ENCODE measurements at places on chromosomes 4 and X.

DNA sequence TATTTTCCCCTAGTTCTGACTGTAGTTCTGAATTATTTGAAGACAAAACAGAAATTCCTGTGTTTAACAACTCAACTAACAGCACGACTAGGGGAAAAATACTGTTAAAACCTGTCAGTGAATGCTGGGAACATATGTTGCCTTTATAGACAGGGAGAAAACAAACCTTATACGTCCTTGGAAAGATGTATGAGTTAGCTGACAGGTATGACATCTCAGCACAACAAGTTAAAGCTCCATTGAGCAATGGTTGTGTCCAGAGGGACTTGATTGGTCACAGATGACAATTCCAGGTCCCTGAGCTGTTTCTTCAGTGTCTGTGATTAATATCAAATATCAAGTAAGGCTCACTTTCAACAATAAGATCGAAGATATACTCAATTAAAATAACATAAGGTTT lies 58.2 kb upstream of the DDIT4L start:
- DNase-seq: no peak

DNA sequence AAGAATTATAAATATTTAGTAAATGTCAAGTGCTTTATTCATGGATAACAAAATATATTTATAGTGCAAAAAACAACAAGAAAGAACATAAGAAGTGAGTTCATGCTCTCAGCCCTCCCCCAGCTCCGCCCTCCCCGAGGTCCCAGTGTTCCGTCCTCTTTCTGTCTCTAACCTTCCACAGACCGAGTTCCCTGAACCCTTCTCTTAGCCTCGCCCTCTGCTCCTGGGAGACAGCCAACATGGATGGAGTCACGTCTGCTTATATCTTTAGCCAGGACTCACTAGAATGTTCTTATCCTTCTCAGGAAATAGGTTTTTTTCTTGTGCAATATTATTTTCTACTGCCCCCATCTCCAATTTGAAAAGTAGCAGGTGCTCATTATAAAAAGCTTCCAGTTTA lies 40.1 kb upstream of the HELT start:
- DNase-seq: no peak

- DNase-seq: peak; percentile 20
These were observed 834.0 kb downstream of the C4orf33 start for GRCh38 chr4:129929984-129930383.

GRCh38 chr4:11287055-11287454 lies 141.6 kb downstream of the HS3ST1 start:
- no peak for DNase-seq

GRCh38 chrX:107825698-107826237 lies at the start of gene MID2:
Gene MID2, plus strand, starts transcription at chrX:107825866. Its CDS starts 561 bp downstream, at chrX:107826427.
- DNase-seq: peak; percentile 71

DNA sequence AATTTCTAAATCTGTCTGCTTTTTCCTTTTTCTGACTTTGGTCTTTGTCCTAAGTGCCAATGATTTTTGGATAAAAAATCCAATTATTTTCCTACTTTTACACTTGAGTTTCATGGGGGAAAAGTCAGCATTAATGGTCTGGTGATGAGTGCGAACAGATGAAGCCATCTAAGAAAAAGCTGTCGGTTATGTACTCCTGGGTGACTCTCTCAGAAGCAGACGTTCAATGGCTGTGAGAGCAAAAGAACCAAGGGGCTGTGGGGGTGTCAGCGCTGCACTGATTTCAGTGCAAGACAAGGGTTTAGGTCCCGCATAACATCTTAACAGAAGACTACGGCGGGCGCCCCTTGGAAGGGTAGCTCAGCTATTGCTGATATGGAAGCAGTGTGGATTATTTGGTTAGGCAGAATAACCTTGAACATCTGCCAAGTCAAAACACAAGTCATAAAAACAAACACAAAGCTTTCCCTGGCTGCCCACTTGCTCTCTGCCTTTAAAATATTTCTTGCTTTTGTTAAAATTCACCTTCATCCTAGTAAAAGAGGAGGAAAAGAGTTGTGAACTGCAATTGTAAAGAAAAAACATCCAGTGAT lies 240.5 kb downstream of the MAML3 start:
- DNase-seq: no peak

DNA sequence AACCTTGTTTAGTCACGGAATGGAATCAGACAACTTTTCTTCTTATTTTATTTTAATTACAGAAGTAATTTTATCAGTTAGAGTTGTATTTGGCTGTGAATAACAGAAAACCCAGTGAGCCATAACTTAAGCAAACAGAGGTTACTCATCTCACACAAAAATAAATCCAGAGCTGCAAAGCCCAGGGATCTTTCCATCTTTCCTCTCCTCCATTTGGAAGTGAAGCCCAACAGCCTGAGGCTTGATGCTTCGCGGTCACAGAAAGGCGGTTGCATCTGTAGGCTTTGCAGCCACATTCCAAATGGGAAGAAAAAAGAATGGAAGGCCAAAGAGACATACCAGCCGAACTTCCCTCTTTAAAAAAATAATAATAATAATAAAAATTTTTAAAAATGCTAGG lies 22.6 kb downstream of the CHRNA9 start:
- DNase-seq: no peak

- DNase-seq: no peak
These were observed 18.8 kb upstream of the COL25A1 start for GRCh38 chr4:109321232-109321631.

- DNase-seq: peak; percentile 85
These were observed 4.6 kb downstream of the MAGIX start for GRCh38 chrX:49166914-49167739.

- DNase-seq: no peak
These were observed 31.4 kb downstream of the GC start for GRCh38 chr4:71752383-71753042.

- DNase-seq: no peak
These were observed 115.5 kb upstream of the ACSL4 start for GRCh38 chrX:109848461-109849050.

- peak; percentile 67 for DNase-seq
These were observed 32.5 kb downstream of the WDR1 start for GRCh38 chr4:10083861-10084641.

- no peak for DNase-seq
These were observed 213.1 kb upstream of the PSAPL1 start for GRCh38 chr4:7647600-7648543.

- DNase-seq: no peak
These were observed 18.2 kb downstream of the GLRA3 start for GRCh38 chr4:174810834-174811233.

GRCh38 chrX:46398874-46399273 lies 146.3 kb downstream of the ZNF674 start:
- DNase-seq: no peak

DNA sequence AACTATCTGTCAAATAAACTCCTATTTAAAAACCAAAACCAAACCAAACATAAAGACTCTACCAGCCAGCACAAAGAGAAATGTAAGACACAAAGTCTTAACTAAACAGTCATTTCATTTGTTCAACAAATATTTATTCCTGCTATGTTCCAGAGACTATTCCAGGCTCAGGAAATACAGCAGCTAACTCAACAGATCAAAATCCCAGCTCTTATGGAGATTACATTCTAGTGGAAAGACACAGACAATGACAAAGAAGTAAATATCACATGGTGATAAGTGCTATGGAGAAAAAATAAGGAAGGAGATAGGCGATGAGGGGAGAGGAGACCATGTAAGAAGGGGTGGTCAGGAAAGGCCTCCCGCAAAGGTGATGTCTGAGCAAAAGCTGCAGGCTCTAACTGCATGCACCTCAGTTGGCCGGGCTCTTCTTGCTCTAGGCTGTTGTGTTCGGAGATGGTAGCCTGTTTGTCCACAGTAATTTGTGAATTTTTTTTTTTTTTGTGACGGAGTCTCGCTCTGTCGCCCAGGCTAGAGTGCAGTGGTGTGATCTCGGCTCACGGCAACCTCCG lies 15.1 kb downstream of the PPEF1 start:
- no peak for DNase-seq

DNA sequence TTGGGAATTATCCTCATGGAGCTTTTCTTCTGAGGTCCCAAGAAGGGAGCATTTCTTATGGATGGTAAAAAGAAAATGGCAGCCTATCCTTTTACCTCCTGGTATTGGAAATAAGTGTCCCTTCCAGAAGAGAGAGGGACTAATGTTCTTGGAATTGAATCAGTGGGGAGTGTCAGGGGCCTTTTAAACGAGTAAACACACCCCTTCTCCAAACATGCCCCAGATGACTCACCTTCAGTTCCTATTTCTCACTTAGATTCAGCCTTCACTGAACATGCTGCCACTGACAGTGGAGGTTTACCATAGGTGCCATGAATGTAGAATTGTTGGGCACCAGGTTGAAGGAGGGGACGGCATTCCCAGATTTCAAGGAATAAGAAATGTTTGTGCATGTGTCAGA lies 19.0 kb downstream of the MAGEC2 start:
- DNase-seq: no peak

GRCh38 chrX:110383414-110383813 lies 24.8 kb downstream of the RTL9 start:
- DNase-seq: no peak

- DNase-seq: no peak
These were observed 21.2 kb upstream of the TRPC5OS start for GRCh38 chrX:111854556-111855490.

DNA sequence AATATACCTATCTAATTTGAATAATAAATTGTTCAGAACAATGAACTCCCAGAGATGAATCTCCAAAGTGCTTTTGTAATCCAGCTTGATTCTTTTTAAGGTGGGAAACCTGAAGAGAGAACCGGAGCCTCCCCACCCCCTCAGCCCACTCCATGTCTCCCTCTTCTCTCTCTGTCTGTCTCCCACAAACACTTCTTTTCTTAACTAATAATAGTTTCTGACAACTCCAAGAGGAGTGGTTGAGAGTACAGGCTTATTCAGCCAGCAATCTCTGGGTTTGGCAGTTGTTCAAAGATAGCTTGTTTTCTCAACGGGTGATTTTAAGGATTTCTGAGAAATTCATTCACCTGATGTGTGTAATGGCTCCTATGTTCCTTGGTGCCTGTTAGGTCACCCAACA lies 23.4 kb downstream of the PPP4R3C start:
- no peak for DNase-seq

GRCh38 chr4:59904331-59904730 lies 1295.8 kb upstream of the ADGRL3 start:
- no peak for DNase-seq

DNA sequence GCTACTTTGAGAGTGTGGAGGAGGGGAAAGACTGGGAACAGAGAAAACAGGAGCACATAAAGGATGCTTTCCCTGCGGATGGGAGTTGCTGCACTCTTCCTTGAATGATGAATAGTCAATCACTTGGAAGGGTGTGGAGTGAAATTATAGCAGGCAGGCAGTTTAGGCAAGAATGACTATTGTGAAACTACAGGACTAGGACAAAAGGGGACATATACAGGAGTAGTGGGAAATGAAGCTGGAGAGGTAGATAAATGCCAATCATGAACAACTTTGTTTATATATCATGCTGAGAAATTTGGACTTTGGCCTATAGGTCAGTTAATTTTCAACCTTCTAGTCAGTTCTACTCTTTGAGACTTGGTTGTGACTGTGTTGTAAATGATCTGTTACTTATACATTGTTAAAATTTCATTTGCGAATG lies 76.9 kb downstream of the PAQR3 start:
- DNase-seq: no peak

DNA sequence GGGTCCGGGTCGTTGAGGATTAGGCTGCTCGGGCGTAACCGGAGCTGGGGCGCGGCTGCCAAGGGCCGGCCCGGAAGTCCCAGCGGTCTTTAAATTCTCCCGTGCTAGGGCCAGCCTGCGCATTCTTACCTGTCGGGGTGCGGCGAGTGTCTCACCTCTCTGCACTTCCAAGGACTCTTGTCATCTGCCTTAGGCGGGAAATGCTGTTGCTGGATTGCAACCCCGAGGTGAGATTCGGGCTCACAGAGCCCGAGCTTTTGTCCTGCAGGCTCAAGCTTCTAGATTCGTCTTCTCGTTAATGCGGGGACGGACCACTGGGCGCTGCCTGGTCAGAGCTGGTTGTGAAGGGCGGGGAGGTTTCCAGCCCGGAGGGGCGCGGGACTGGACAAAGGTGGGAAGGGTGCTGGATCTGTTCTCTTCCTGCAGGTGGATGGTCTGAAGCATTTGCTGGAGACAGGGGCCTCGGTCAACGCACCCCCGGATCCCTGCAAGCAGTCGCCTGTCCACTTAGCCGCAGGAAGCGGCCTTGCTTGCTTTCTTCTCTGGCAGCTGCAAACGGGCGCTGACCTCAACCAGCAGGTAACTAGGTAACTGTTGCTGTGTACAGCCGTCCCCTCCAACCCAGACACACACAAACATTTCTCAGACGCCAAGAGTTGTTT lies at the start of gene ANKRD37:
ANKRD37 (plus strand) TSS at position 118 of the 662 bp plus-strand sequence; CDS start at position 201, 83 bp downstream.
- DNase-seq: peak; percentile 70

DNA sequence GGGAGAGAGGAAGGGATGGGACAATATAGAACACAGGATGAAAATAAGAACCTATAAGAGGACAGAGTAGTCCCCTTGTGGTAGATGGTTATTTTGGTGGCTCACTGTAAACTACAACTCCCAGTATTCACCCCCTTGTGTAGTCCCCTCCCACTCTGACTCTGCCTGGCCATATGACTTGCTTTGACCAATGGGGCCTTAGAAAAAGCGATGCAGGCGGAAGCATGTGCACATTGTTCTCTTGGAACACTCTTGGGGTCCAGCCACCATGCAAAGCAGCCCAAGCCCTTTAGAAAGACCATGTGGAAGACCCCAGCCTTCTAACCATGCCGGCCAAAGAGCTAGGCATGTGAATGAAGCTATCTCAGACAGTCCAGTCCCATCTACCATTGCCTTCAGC lies 415.0 kb downstream of the BCOR start:
- no peak for DNase-seq

GRCh38 chr4:113952452-113953029 lies 26.9 kb downstream of the ARSJ start:
- DNase-seq: no peak

GRCh38 chr4:10184041-10184440 lies 67.4 kb upstream of the WDR1 start:
- DNase-seq: no peak

DNA sequence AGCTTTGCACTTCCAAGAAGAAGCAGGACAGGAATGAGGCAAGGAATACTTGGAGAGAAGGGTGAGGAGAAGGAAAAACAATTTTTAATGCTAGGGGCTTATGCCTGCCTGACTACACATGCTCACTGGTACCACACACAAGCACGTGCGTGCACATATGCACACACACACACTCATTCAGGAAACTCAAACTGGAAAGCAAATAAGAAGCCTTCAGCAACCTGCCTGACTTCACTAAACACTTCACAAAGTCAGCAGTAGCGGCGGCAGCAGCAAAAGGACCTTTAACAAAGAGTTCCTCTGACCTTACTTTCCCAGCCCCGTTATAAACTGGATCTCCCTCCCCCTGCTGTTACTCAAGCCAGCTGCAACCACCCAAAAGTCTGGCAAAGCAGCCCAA lies 3.3 kb downstream of the ZDHHC9 start:
- DNase-seq: no peak

DNA sequence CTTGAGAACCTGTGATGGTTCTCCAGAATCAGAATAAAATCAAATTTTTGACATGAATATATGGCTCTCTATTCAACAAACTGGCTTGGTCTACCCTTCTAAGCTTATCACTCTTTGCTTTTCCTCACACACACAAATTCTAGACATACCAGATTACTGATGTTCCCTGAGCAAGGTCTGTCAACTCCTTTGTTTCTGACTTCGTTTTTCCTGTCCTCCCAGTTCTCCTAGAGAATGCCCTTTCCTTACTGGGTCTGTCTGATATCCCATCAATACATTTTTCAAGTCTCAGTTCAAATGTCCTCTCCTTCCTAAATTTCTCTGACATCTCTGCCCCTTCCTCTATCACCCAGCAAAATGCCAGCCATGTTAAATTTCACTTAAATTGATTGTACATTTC lies 202.1 kb upstream of the IGFBP7 start:
- DNase-seq: no peak

- DNase-seq: no peak
These were observed 741.6 kb downstream of the TRAM1L1 start for GRCh38 chr4:116343809-116344208.
